ENCODE measurements at places on chromosomes 4 and X.

GRCh38 chr4:7607156-7607910 is 172.6 kb upstream of the PSAPL1 start:
- no peak for DNase-seq

GRCh38 chr4:112321776-112322684 is 24.9 kb downstream of the ALPK1 start:
- peak; percentile 12 for DNase-seq

DNA sequence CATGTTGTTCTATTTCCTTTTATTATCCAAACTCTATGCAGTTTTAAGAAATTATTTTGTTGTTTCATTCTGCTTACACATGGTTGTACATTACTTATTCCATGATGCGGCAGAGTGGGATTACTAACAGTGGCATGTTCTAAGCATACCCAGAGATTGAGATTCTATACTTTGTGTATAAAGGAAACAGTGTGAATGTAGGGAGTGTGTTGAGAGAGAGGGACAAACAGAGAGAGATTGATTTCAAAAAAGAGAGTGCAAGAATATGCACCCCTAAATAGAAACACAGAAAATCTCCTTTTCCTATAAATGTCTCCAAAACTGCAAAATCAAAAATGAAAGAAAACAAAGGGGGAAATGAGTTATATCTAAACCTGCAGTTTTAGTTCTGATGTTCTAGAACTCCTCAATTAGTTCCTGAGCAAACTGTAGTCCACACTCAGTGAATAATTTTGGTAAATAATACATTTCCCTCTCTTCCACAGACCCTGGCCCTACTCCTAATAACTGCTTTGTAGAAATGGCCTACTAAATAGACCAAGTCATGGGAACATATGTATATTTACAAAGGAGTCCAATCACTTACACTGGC is 31.0 kb downstream of the SLC9B1 start:
- DNase-seq = no peak

- DNase-seq = no peak
Measured at GRCh38 chr4:90572996-90573395, 445.8 kb downstream of the CCSER1 start.
